ENCODE measurements at places on chromosomes 12 and 14.
A peak's percentile ranks its signal among the peaks of the same experiment; 100 is the strongest.

DNA sequence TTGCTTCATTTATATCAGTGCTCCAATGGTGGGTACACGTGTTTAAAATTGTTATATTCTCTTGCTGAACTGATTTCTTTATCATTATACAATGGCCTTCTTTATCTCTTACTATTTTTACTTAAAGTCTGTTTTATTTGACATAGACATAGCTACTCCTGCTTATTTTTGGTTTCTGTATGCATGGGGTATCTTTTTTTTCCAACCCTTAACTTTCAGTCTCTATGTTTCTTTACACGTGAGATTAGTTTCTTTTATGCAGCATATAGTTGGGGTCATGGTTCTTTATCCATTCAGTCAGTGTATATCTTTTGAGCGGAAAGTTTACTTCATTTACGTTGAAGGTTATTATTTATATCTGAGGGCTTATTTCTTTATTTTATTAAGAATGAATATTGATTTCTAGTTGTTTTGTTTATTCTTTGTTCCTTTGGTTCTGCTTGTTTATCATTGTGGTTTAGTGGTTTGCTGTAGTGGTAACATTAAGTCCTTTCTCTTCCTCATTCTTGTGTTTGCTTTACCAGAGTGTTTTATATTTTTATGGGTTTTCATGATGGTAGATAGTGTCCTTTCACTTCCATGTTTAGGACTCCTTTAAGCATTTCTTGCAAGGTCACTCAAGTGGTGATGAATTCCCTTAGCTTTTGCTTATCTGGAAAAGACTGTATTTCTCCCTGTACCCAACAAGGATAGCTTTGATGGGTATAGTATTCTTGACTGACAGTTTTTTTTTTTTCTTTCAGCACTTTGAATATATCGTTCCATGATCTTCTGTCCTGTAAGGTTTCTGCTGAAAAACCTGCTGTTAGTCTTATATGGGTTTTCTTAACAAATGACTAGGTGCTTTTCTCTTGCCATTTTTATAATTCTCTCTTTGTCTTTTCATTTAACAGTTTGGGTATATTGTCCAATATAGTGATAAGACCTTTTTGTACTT is 38.3 kb upstream of the FAR2 start:
- no peak for DNase-seq

- DNase-seq: peak; percentile 61
Observed at GRCh38 chr12:119229837-119230236, 51.1 kb downstream of the HSPB8 start.

- no peak for DNase-seq
Observed at GRCh38 chr14:90452366-90452765, 55.5 kb downstream of the CALM1 start.

DNA sequence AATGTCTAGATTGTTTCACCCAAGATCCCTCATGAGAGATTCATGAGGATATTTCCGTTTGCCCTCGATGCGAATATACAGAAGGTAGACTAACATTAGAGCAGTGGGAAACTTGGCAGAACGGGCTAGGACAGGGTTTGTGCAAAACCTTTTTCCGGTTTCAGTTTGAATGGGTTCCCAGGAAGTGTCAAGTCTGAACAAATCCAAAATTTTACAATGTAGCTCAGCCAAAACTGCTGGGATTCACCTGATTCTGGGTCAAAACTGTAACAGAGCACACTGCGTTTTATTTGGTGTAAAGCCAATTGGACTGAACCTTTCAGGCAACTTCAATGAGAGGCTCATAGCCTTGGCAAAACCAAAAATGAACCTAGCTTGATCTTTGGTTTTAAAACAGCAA is 337.8 kb upstream of the DIO2 start:
- no peak for DNase-seq

DNA sequence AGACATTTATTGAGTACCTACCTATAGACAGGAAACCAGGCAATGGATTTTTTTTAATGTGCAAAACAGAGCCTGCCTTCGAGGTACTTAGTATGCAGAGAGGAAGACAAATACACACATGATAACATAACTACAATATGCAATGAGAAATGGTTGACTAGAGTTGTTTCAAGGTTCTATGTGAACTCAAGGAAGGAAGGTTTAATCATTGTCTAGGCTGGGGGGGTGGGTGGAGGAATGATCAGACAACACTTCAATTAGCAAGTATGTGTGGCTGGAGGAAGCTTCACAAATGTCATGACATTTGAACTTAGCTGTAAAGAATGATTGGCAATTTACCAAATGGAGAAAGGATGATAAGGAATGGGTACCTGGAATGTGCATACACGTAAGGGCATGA is 985.3 kb downstream of the FLRT2 start:
- no peak for DNase-seq

- no peak for DNase-seq
Observed at GRCh38 chr14:22478247-22478646, 110.8 kb downstream of the DAD1 start.

GRCh38 chr12:93595351-93595750 is 22.9 kb downstream of the SOCS2 start:
- no peak for DNase-seq

DNA sequence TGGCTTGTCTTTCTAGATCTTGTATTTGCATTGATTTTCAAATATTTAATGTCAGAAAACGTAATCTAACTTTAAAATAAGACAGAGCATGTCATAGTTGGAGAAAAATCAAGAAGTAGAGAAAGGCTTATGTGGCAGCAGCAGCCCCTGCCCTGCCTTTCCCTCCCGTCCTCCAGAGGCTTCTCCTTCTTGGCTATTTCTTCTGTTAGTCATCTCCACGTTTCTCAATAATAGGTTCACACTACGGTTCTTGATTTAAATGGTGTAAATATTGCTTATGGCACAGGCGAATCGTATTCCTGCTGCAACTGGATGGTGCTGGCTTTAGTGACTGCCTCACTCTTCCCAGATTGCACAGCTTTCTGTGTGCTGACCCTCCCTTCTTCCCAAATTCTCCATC is 42.8 kb downstream of the SLC8B1 start:
- no peak for DNase-seq

DNA sequence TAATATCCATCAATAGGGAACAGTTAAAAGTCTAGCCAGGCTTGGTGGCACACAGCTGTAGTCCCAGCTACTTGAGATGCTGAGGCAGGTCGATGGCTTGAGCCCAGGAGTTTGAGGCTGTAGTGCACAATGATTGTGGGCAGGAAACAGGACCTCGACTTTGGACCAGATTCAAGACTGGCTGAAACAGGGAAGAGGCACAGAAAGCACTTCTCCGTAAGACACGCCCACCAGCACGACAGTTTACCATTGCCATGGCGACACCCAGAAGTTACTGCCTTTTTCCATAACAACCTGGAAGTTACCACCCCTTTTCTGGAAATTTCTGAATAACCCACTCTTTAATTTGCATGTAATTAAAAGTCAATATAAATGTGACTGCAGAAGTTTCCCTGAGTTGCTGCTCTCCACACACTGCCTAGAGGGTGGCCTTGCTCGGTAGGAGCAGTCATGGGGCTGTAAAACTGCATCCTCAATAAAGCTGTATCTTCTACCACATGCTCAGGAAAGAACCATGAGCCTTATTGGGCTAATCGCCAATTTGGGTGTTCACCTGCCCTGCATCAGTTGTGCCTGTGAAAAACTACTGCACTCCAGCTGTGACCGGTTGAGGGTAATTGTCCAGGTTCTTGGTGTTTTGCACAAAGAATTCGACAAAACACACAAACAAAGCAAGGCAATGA is 4.6 kb upstream of the LRRC23 start:
- DNase-seq: no peak

DNA sequence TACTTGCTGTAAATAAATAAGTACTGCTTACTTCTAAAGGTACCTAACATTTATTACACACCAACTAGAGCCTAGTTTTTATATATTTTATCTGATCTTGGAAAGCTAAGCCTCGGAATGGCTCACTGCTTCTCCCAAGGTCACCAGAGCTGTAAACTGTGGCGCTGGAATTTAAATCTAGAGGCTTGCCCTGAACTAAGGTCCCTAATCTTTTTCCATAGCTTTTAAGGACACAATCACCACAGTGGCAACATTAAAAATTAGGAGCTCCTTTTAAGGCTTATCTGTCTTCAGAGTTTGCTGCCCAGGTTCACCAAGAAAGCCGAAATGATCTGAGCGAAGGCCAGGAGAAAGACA is 670 bp downstream of the CCNB1IP1 start:
- no peak for DNase-seq

GRCh38 chr14:44962334-44963043 is 499 bp downstream of the TOGARAM1 start:
- DNase-seq: no peak

DNA sequence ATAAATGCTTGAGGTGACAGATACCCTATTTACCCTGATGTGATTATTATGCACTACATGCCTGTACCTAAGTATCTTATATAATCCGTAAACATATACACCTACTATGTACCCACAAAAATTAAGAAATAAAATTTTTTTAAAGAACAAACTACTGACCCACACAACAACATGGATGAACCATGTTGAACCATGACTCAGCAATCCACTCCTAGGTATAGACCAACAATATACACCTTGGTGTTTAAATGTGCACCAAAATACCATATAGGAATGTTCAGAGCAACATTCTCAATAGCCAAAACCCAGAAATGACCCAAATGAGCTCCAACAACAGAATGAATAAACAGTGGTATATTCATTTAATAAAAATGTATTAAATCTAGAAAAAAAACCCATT is 245.1 kb downstream of the GXYLT1 start:
- DNase-seq: no peak

- no peak for DNase-seq
Observed at GRCh38 chr12:77108707-77109106, 43.3 kb upstream of the E2F7 start.

DNA sequence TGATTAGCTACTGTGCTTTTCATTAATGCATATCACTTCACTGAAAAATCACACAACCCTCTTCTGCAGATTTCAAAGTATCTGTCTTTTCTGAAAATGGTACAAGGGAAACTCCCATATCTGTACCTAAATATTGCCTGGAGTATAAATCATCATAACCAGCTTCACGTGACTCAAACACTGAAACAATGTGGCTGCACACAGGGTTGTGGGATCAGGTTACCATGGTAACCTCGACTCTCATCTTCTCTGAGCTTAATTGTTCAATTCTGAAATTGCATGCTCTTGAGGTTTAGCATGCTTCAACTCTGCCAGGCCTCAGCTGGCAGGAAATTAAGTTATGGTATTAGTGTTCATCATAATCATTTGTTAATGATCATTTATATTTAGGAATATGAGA is 77.5 kb upstream of the CPSF6 start:
- DNase-seq: no peak

- DNase-seq: no peak
Observed at GRCh38 chr14:81550001-81550637, 16.5 kb upstream of the SEL1L start.

GRCh38 chr12:124744659-124745464 is 118.8 kb downstream of the SCARB1 start:
- peak; percentile 76 for DNase-seq

DNA sequence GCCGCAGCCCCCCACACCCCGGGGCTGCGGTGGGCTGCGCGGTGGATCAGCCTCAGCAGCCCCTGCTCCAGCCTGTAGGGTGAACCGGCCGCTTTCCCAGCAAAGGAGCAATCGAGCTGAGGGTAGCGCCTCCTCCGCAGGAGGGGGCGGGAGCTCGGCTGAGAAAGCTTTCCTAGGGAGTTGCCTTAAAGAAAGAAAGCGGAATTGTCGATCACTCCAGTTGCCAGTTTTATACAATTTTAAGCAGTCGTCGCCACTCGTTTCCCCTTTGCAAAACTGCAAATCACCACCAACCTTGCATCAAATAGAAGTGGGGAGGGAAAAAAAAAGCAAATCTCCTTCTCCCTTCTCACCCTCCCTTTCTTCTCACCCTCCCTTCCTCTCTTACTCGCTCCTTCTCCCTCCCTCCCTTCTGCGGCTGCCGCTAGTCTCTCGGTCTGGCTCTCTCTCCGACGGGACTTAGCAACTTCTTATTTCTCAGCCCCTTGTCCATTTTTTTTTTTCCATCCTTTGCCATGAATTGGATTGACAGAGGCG is at the start of gene PDE3A:
Gene PDE3A, plus strand, starts transcription at position 424 of the 537 bp plus-strand sequence. CDS start 748 bp downstream, outside the sequence.
- DNase-seq: no peak

- DNase-seq: no peak
Observed at GRCh38 chr12:79624378-79624777, 66.4 kb downstream of the PAWR start.

- DNase-seq: no peak
Observed at GRCh38 chr12:106288101-106288493, 14.4 kb upstream of the TCP11L2 start.

GRCh38 chr12:94191811-94192210 is 43.4 kb downstream of the PLXNC1 start:
- no peak for DNase-seq

GRCh38 chr14:104307627-104308401 is 169.4 kb downstream of the KIF26A start:
- DNase-seq: no peak

DNA sequence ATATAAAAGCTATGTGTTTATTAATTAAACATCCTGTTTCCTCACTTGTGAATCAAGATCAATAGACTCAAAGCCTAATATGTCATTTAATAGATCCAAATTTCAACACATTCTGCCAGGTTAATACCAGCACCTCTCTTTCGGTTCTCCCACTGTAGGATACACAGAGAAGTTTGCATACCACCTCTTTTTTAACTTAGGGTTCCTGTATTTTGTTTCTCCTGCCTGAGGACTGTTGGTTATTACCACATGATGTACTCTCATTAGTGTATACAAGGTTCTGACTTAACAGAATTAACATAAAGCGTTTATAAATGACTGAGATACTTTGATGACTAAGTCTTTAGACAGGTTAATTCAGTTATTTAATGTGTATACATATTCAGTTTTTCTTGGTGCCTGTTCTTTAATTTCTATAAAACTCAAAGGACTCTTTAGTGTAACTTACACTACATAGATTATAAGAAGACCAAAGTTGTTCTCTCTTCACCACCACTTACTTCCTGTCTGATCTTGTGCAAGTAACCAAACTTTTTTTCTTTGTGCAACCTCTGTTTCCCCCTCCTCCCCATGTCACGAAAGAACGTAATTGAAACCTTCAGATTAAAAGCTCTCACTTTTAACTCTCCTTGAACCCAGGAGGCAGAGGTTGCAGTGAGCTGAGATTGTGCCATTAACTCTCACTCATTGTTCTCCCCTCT is 89.8 kb upstream of the DNM1L start:
- no peak for DNase-seq

DNA sequence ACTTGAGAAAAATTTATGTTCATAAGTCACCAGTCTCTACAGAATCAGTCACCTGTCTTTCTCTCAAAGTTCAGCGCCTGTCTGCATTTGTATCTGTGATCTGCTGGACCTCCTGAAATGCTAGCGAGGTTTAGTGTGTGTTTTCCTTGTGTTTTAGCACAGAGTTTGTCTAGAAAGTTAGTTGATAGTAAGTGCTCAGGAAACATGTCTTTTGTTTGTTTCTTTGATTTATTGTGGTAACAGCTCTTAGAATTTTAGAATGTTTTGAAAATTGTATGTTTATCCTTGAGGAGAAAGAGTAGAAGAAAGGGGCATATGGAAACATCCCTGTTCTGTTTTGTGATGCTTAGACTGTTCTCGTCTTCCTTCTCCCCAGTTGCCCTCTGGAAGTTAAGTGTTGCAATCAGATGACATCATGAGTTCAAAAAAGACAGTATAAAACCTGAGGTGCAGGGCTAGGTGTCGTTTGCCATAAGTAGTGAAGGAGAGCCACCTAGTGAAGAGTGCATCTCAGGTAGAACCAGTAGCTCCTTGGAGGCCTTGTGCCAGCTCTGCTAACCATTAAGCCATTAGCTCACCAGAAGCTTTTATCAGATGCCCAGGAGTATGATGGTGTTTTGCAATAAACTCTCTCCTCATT is 44.8 kb downstream of the FBXW8 start:
- no peak for DNase-seq

Data from iPS DF 6.9 (cell line).